ENCODE measurements at places on chromosomes 7 and 10.

GRCh38 chr7:818031-818699 is 14.1 kb upstream of the SUN1 start:
- DNase-seq = no peak

- no peak for DNase-seq
These were observed 35.5 kb upstream of the BICC1 start for GRCh38 chr10:58477122-58477521.

DNA sequence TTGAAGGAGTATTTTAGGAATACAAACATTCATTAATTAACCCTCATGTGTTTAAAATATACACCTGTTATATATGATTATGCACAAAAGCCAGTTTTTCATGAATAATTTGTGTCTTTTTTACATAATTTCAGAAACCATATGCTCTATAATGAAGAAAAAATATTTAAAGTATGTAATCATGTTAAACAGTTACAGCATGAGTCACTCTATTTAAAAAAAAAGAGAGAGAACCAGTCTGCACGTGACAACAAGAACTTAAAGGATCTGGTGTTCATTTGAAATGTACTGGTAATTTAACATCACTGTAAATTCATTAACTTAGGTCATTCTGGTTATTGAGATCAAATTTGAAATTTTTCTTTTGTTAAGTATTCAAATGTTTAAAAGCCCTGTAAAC is 228.5 kb downstream of the CACNB2 start:
- no peak for DNase-seq

DNA sequence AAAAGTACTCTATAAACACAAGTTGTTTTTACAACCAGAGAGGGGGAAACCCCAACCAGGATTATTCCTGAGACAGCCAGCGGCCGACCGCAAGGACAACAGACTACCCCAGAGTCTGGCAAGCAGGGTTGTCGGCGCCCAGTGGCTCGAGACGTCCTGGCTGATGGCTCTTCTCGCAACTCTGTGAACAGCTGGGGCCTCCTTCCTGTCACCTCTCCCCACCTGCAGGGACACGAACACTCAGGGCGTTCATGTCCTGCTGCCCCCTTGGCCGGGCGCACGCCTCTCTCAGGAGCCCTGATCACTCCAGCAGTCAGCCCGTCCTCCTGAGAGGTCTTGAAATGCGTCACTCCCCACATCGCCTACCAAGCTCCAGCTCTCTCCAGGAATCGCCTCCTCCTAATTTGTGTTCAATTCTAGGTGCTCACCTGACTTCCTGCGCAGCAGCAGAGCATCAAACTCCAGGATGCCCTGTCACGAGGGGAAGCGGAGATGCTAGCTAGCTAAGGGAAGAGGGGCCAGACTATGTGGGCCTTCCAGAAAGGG is 66.4 kb upstream of the TNRC18 start:
- no peak for DNase-seq

- no peak for DNase-seq
These were observed 6.9 kb downstream of the KPNA7 start for GRCh38 chr7:99201027-99201426.

DNA sequence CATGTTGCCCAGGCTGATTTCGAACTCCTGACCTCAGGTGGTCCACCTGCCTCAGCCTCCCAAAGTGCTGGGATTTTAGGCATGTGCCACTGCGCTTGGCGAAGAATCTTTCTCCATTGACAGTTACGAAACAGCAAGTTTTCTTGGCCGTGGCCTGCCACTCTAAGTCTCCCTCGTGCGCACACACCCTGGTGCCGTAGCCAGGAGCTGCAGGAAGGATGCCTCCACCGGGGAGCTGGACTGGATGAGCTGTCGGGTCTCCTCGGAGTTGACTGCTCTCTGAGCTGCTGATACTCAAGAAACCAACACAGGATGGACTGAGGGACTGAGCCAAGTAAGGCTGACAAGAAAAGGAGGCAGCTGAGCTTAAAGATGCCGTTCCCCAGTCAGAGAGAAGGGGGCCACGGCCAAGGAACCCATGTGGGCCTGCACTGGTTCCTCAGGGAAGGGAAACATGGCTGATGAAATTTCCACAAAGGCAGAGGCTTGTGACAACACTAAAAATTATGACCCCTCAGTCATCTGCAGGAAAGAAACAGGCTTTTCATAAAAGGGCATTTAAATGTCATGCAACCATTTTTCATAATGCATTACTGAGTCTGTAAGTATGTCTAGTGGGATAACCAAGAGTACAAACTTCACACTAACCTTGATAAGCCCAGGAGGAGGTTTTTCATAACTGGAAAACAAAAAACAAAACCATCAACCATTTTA is 27.7 kb upstream of the FKBP9 start:
- no peak for DNase-seq

- no peak for DNase-seq
These were observed 34.7 kb downstream of the TCF7L2 start for GRCh38 chr10:112984756-112985155.

DNA sequence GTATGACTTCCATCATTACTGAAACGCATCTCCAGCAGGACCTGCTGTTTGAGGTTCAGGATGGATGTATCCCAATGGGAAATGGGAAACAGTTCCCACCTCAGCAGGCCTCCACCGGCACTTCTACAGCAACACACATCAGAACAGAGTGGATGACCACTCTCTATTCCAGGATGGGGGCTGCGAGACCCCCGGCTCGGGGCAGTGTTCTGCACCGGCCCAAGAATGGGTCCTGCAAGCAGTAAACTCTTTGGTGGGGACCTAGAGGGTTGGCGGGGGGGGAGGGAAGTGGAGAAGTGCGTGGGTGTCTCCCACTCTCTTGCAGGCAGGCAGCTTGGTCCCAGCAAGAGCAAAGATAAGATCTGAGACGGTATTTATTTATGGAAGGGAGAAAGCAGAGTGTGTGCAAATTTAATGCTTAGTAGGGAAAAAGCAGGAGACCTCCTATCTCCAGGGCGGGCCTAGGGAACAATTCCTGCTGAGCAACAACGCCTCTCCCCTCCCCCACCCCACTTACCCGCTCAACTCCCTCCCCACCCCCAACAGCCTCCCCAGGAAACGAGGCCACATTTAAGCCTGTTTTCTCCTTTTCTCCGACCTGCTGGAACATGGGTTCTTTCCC is 4.0 kb downstream of the SFMBT2 start:
- no peak for DNase-seq

GRCh38 chr10:1084011-1084950 is 28.1 kb downstream of the WDR37 start:
- no peak for DNase-seq

DNA sequence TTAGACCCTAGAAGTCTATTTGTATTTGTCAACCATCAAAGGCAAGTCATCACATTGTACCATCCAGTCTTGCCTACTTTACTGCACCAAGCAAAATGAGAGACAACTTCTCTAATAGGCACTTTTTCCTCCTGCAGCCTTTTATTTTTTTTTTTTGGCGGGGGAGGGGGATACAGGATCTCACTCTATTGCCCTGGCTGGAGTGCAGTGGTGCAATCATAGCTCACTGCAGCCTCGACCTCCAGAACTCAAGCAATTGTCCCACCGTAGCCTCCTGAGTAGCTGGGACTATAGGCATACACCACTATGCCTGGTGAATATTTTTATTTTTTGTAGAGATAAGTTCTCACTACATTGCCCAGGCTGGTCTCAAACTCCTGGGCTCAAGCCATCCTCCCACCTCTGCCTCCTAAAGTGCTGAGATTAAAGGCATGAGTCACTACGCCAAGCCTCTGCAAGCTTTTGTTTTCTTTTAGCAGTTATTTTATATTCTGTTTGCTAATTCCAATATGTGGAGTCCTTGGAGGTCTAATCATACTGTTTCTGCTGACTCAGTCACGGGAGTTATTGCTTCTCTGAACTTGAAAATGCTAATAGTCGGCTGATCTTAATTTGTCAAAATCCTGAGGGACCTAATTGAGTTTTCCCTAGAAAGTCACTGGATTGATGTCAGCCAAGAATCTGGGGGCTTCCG is 14.2 kb downstream of the KPNA7 start:
- no peak for DNase-seq

GRCh38 chr7:158394936-158395335 is 192.7 kb downstream of the PTPRN2 start:
- peak; percentile 41 for DNase-seq
